ENCODE measurements at places on chromosomes 6 and 20.

DNA sequence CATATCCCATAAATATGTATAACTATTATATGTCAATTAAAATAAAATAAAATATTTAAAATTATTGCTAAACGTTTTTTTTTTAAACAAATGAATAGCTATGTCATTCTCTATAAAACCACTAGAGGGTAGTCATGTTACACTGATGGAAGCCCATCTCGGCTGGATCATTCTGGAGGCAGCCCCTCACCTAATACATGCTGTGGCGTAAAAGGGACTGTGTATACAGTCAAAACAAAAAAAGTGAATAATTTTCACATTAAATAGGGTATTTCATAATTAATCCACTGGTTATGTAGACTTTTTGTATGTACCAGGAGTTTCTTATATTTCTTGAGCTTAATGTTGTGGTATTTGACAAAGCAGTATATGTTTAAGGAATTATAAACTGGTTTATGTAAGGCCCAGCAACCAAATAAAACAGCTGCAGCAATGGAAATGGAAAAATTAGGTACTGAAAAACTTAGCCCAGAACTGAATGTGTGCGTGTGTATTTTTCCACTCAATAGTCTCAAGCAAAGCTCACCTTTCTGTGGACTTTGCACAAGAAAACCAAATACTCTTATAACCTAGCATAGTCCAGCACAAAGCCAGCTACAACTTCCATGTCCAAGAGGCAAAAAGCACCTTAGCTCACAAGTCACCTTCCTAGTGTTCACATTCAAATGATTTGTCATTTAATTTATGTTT is 81.7 kb downstream of the COL9A1 start:
- DNase-seq: no peak

DNA sequence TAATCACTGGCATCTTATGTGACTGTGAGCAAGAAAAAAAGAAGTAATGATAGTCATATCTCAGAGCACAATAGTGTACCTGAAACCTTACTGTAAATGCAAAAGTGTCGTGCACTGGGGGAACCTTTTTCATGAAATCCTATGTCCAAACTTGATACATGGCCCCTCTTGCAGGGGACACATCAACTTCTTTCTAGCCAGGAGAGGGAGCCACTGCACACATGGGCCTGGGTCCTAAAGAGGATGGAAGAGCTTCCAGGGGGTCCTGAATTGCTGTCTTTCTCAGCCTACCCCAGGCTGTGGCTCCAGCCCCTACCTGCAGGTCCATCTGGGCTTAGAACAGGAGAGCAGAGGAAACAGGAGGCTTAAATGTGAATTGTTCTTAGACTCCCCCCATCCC is 165.7 kb downstream of the SOD2 start:
- no peak for DNase-seq

DNA sequence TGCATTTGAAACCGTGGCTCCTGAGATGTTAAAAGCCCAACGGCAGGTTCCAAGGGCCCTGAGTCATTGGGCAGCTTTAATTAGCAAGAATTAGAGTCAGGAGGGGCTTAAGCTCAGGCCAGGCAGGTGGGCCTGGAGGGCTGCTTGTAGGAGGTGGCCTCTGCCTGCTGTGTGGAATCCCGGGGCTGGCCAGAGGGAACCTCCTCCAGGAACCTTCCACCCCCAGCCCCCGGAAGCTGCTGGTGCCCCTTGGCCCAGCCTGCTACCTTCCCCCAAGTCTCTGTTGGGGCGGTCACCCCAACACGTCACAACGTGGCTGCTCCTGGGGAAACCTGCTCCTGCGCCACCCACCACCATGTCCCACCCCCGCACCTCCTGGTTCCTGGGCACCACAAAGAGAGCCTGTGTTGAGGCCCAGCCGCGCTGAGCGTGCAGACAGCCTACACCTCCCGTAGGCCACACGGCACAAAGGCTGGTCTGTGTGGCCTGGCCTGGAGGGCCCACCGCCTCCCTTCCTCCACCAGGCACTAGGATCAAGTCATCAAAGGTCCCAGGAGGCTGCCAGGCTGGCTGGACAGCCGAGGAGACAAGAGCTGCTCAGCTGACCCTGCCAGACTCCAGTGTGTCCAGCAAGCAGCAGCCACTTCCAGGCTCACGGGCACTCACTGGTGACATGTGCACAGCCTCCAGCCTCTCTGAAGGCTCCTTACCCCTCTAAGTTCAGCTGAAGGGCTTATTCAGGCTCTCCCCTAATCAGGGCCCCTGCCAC is 86.3 kb downstream of the SNX5 start:
- DNase-seq: no peak

- no peak for DNase-seq
These were observed 17.1 kb upstream of the TINAG start for GRCh38 chr6:54291146-54291545.

- DNase-seq: no peak
These were observed 30.7 kb downstream of the ADGRG6 start for GRCh38 chr6:142332393-142333098.
